ENCODE measurements at places on chromosomes 6 and 20. TPM values are rescaled to one million over a fixed set of nuclear protein-coding genes. Genes with fewer than 3 reads are reported as not detected.

PRR18 gene
- 0.11 TPM for total RNA-seq

PDE7B gene
- total RNA-seq, result not detected

FAM209A gene
- total RNA-seq, result not detected

DNA sequence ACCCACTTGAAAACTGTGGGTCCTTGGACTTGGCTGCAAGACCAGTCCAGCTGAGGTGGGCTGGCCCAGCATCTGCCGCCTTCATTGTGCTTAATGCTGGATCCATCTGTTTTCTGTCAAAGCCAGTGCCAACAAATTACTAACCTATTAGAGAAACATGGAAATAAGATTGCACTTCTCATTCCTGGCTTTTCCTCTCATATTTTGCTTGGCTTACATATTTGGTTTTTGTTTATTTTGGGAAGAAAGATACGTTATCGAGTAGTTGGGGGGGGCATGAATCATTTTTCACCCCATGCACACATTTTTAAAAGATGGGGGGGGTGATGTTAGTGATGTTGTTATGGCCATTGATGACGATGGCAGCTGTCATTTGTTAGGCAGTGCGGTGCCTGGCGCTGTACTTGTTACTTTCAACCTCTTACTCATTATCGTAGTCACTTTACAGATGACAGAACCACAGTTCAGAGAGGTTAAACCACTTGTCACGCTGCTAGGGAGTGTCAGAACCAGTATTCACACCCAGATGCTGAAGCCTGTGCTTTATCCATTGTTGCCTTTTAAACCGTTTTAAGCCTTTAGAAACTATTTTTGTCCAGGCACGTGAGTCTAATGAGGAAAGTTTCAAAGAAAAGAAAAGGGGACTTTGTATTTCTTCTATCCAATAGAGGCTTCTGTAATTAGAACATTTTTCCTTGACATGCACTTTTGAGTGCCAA, 180.0 kb downstream of the TMEM242 start:
- peaks cover 18% of the 10 kb centered on the region for H3K36me3 ChIP-seq
- no peak overlapping the region for H3K4me3 ChIP-seq
- peaks cover 4% of the 10 kb centered on the region for H3K4me1 ChIP-seq
- H3K27ac ChIP-seq, result no peak overlapping the region

- no peaks in the 10 kb centered on the region for H3K27me3 ChIP-seq
- no peak overlapping the region for H3K4me3 ChIP-seq
- no peak overlapping the region for H3K27ac ChIP-seq
- DNase-seq, result no peak
These were observed 119.5 kb downstream of the PTPRK start for GRCh38 chr6:128400875-128401274.

DNA sequence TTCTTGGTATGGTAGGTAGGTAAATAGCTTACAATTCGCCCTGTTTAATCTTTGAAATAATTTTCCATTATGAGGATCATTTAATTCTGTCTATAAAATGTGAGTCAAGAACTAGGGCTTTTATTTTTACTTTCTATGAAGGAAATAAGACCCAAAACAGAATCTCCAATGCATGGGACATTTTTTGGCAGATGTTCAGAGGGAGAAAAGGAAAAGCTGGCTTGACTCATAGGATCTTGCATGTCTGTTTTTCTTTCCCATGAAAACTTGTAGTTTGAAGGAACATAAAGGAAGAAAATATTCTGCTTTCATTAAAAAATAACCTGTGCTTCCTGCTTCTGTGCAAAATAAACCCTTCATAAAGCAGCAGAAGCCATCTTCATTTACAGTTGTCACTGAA, 143.1 kb upstream of the INSM1 start:
- no peak for DNase-seq
- no peaks in the 10 kb centered on the region for H3K36me3 ChIP-seq
- no peak overlapping the region for H3K27ac ChIP-seq
- no peak overlapping the region for H3K4me3 ChIP-seq

GRCh38 chr6:165090242-165090641, 219.2 kb downstream of the C6orf118 start:
- no peak overlapping the region for H3K4me3 ChIP-seq
- no peak overlapping the region for H3K27ac ChIP-seq
- DNase-seq, result no peak
- no peaks in the 10 kb centered on the region for H3K27me3 ChIP-seq
- H3K36me3 ChIP-seq, result peaks cover 15% of the 10 kb centered on the region

LPA gene
- total RNA-seq, result 0.15 TPM

PDYN gene
- 0.59 TPM for total RNA-seq

GRCh38 chr20:13941031-13941430, 49.4 kb downstream of the SEL1L2 start:
- H3K4me3 ChIP-seq, result no peak overlapping the region
- H3K27ac ChIP-seq, result no peak overlapping the region
- no peaks in the 10 kb centered on the region for H3K4me1 ChIP-seq
- H3K36me3 ChIP-seq, result peaks cover 7% of the 10 kb centered on the region
- DNase-seq, result no peak

GRCh38 chr6:104207635-104208034, 652.1 kb downstream of the HACE1 start:
- no peaks in the 10 kb centered on the region for H3K27me3 ChIP-seq
- H3K4me3 ChIP-seq, result no peak overlapping the region
- no peak overlapping the region for H3K27ac ChIP-seq
- DNase-seq, result no peak
- H3K36me3 ChIP-seq, result no peaks in the 10 kb centered on the region

DNA sequence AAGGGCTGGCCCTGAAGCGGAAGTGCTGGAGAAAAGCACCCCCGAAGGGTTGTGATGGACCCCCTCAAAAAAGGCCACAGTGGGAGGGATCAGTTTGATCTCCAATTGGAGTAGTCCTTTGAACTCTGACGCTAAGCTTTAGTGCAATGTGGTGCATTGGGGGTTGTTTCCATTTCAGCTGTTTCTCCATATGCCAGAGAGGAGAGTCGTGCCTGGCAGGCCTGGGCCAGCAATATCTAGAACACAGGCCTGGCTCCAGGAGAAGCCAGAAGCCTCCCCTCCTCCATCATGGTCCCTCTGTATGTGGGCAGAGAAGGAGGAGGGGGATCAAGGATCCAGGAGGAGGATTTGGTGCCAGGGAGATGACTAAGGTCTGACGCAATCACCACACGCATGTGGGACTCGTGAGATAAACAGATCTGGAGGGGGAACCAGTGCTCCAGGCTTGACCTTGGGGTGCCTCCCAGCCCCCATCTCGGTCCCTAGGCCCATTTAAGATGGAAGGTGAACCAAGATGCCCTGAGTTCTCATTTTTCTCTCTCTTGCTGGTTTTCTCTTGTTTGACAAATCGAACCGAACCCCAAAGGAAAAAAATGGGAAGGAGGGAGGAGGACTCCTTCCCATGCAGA, 517.4 kb upstream of the JARID2 start:
- H3K4me3 ChIP-seq, result no peak overlapping the region
- peaks cover 16% of the 10 kb centered on the region for H3K4me1 ChIP-seq
- no peaks in the 10 kb centered on the region for H3K36me3 ChIP-seq
- no peak for DNase-seq
- no peak overlapping the region for H3K27ac ChIP-seq

GRCh38 chr6:37155394-37156312, 14.3 kb upstream of the PIM1 start:
- H3K4me1 ChIP-seq, result no peaks in the 10 kb centered on the region
- H3K27me3 ChIP-seq, result no peaks in the 10 kb centered on the region
- H3K4me3 ChIP-seq, result no peak overlapping the region
- H3K36me3 ChIP-seq, result no peaks in the 10 kb centered on the region
- H3K27ac ChIP-seq, result no peak overlapping the region

DNA sequence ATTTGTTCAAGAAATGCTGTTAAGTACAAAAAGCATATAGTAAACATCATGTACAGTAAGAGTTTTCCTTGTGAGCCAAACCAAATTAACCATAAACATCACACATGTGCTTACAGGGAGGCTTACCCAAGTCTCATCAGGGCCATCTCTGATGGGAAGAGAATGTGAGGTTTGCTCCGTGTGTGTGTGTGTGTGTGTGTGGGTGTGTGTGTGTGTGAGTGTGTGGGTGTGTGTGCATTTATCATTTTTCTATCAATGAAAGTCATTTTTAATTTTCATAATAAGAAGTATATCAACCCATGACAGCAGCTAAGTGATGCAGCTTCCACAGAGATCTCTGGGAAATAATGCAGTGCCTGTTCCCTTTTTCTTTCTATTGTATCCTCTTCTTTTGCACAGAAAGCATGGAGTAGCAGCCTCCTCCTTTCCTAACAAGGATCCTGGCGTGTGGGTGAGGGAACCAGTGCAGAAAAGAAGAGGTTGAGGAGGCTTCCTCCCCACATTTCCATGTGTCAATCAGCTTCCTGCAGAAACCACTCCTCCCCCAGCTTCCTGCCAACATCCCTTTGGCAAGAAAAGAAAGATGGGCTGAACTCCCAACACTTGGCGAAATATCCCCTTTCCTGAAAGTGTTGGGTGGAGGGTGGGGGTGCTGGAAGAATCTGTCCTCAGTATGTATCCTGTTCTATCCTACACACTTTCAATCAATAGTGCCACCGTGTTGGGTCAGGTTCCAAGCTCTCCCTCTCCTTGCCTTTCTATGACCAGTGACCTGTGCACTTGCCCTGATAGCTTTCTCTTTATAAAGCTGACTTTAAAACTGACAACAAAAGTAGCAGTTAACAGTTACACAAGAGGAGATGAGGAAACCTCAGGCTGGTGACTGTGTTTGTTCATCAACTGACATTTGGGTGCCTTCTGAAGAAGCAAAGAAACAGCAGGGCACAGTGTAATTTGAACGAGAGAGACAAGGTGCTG, 251.8 kb upstream of the CITED2 start:
- H3K36me3 ChIP-seq, result no peaks in the 10 kb centered on the region
- peaks cover 2% of the 10 kb centered on the region for H3K4me1 ChIP-seq
- no peak overlapping the region for H3K4me3 ChIP-seq
- H3K27ac ChIP-seq, result no peak overlapping the region
- no peak for DNase-seq
- no peaks in the 10 kb centered on the region for H3K27me3 ChIP-seq

DNA sequence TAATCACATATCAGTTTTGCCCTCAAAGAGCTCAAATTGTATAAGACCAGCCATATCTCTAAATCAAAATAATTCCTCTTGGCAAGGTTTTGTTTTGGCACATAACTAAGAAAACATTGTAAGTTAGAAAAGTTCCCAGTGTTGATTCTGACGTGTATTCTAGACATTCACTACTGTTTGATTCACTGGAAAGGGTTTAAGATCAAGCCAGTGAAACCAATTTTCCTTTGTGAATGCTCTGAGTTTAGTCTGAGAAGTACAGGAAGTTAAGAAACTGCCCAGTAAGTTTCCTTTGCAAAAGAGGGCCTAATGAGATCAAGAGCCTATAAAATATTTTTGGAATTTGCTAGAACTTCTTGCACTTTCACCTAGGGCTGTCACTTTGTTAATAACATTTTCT, 143.0 kb downstream of the FNDC1 start:
- no peaks in the 10 kb centered on the region for H3K4me1 ChIP-seq
- H3K4me3 ChIP-seq, result no peak overlapping the region
- H3K36me3 ChIP-seq, result no peaks in the 10 kb centered on the region
- H3K27me3 ChIP-seq, result no peaks in the 10 kb centered on the region
- no peak overlapping the region for H3K27ac ChIP-seq
- DNase-seq, result no peak

UTRN gene
- 82.3 TPM for total RNA-seq

- H3K27me3 ChIP-seq, result no peaks in the 10 kb centered on the region
- no peak overlapping the region for H3K4me3 ChIP-seq
- H3K27ac ChIP-seq, result no peak overlapping the region
- no peaks in the 10 kb centered on the region for H3K36me3 ChIP-seq
- no peak for DNase-seq
These were observed 33.2 kb downstream of the BFSP1 start for GRCh38 chr20:17497821-17498580.

NR2E1 gene
- total RNA-seq, result not detected

WFDC5 gene
- total RNA-seq, result not detected

- peaks cover 21% of the 10 kb centered on the region for H3K36me3 ChIP-seq
- H3K27ac ChIP-seq, result no peak overlapping the region
- no peak overlapping the region for H3K4me3 ChIP-seq
- no peaks in the 10 kb centered on the region for H3K27me3 ChIP-seq
These were observed 3.0 kb downstream of the CFB start for GRCh38 chr6:31948753-31949413.

CMTR1 gene
- total RNA-seq, result 35.0 TPM

TTI1 gene
- 37.4 TPM for total RNA-seq

- H3K4me1 ChIP-seq, result peaks cover 3% of the 10 kb centered on the region
- no peaks in the 10 kb centered on the region for H3K27me3 ChIP-seq
- H3K36me3 ChIP-seq, result no peaks in the 10 kb centered on the region
- DNase-seq, result no peak
These were observed 721.6 kb downstream of the KIF16B start for GRCh38 chr20:15851576-15852215.

GRCh38 chr6:20056350-20056992, 155.8 kb downstream of the MBOAT1 start:
- no peaks in the 10 kb centered on the region for H3K27me3 ChIP-seq
- no peak overlapping the region for H3K4me3 ChIP-seq
- H3K27ac ChIP-seq, result no peak overlapping the region
